ENCODE measurements at places on chromosomes 7 and 10. TPM values are rescaled to one million over a fixed set of nuclear protein-coding genes. Genes with fewer than 3 reads are reported as not detected.

DNA sequence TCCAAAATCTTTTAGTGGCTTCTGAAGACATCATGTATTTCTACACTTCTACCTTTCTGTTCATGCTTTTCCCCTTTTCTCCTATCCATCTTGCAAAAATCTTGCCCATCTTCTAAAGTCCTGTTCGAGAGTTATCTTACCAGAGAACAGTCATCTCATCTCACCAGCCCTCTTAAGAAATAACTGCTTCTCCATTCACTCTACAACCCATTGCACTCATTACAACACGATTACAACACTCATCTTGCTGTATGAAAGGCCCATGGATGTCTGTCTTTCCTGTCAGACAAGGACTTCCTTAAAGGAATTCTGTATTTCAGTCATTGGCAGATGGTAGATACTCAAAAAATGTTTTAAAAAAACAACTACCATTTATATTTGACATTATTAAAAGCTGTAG, 30.8 kb downstream of the ZNF438 start:
- DNase-seq = no peak

DNA sequence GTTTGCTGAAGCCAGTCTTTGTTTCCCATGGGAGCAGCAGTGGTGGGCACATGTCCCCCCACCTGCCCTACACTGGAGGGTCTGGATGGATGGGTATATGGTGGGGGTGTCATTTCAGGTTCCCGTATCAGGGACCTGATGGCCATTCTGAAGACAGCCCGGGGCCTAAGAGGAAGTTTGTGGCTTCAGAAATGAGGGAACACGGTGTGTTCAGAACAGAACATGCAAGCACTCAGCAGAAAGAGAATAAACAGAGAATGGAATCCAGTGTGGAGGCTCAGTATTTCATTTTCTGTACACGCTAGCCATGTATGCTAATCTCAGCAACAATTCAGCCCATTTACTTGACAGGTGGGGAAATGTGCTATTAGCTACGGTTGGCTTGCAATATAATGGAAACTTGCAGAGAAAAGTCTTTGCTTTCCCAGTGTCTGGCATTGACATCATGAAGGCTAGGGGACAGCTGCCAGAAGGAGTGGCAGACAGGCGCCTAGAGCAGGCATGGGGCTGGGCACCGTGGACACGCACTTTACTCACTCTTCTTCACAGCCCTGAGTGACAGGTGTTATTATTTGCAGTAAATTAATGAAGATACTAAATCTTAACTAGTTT, 98.6 kb downstream of the ELMO1 start:
- no peak for DNase-seq

The TMEM213 gene
- not detected for polyA plus RNA-seq

The FGFR2 gene
- 0.21 TPM for polyA plus RNA-seq

DNA sequence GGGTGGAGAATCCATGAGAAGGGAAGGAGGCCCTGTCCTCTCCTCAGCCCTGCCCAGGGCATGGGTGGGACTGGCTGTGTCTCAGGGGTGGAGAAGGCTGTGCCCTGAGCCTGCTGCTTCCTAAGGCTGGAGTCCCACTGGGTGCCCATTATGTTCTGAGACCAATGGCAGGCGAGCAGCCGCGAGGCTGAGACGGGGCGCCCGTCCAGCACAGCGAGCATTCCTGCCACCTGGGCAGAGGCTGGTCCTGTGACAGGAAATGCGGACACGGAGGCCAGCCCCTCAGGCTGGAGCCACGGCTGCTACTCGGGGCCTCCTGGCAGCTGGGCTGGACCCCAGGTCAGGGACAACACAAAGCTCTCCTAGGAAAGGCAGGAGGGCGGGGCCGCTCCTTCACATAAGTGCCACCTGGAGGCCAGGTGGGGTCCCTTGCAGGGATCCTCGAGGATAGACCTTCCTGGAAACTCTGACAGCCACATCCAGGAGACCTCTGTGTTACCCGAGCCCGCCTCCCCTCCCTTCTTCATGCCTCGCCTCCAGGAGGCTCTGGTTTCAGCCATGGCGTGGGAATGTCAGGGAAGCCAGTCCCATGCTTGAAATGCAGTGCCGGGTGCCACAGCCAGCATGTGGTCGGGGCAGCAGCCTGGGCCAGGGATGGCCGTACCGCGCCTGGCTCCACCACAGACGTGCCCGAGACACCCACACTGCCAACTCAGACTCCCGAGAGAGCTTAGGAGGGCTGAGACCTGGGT, 173.9 kb downstream of the USP6NL start:
- no peak for DNase-seq

The ACSL5 gene
- polyA plus RNA-seq = 0.15 TPM

DNA sequence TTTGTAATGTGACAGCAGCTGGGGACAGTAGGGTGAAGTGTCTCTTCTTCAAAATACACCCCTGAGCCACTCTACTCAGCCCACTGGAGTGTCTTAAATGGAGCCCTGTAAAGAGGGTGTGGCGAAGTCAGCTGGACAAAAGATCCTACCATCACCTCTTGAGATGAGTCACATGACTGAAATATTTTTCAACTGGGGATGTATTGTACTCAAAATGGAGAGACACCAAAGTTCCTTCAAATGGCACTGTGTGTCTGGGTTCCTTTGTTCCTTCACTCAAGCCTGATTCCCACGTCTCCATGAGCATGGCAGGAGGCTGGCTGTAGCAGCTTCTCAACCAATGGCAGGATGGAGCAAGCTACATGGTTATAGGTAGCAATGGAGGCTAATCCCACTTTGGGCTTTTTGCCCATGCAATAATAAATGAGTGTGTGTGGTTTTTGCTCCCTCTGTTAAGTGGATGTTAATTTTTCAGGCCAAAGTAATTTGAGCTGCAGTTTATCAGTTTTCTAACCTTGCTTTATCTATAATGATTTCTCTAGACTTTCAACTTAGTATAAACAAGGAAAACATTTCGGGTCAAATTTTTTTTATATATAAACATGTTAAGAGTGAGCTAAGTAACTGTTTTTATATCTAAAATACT, 68.2 kb downstream of the CLEC2L start:
- DNase-seq = no peak

- no peak for DNase-seq
These were observed 26.6 kb downstream of the ZNF775 start for GRCh38 chr7:150405584-150406311.

The IFIT1B gene
- polyA plus RNA-seq = not detected

DNA sequence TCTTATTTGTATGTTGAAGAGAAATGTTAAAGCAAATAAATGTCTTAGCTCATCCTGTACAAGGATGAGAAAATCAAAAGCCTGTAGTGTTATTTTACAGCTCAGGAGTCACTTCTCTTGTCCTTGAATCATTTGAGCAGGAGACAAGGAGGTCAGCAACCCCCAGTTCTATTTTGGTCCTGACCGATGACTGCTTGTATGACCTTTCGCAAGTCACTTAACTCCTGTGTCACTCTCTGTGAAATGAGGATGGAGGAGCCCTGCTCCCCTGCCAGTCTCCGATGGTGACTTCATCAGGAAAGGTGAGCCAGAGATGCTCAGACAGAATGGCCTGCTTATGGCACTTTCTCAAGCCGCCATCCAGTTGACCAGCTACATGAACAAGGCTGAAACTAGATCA, 101.0 kb downstream of the CELF2 start:
- DNase-seq = no peak

DNA sequence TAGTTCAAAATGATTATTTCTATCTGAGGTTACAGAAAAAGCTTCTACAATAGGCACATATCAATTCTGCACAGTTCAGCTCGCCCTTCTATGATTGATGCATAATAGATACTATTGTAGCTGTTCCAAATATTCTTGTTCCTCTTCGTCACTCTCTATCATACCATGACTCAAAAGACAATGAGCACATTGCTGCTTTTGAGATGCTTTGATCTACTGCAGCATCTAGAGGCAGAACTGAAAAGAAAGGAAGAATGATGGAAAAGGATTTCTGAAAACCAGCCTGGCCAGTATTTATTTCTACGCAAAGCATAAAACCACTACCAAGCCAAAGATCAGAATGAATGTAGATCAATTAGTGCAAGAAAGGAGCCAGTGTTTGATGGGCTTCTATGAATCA, 59.3 kb upstream of the PLXDC2 start:
- DNase-seq = no peak

The NSUN6 gene
- polyA plus RNA-seq = 6.5 TPM

- no peak for DNase-seq
These were observed 135.0 kb downstream of the CDH23 start for GRCh38 chr10:71531485-71532446.

GRCh38 chr7:89041240-89041639, 245.7 kb upstream of the TEX47 start:
- no peak for DNase-seq

DNA sequence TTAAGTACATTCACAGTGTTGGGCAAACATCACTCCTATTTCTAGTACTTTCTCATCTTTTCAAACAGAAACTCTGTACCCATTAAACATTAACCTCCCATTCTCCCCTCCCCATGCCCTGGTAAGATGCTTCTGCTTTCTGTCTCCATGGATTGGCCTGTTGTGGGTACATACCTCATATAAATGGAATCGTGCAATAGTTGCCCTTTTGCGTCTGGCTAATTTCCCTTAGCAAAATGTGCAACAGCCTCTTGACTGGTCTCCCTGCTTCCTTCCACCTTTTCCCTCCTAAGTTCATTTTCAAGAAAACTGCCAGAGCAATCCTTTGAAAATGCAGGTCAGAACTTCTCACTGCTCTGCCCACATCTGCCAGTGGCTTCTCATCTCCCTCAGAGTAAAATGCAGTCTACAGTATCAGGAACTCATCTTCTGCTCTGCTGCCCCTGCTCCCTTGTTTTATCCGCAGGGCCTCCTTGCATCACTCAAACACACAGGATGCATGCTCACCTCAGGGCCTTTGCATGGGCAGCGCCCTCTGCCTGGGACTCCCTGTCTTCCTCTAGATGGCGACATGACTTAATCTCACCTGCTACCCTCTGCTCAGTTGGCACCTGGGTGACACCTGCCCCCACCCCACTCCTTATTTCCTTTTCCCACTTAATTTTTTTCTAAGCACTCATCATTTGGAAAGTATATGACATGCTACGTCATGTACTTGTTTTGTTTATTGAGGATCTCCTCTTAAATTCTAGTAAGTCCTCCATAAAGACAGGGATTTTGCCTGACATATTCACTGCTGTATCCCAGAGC, 44.3 kb upstream of the ECHDC3 start:
- no peak for DNase-seq

DNA sequence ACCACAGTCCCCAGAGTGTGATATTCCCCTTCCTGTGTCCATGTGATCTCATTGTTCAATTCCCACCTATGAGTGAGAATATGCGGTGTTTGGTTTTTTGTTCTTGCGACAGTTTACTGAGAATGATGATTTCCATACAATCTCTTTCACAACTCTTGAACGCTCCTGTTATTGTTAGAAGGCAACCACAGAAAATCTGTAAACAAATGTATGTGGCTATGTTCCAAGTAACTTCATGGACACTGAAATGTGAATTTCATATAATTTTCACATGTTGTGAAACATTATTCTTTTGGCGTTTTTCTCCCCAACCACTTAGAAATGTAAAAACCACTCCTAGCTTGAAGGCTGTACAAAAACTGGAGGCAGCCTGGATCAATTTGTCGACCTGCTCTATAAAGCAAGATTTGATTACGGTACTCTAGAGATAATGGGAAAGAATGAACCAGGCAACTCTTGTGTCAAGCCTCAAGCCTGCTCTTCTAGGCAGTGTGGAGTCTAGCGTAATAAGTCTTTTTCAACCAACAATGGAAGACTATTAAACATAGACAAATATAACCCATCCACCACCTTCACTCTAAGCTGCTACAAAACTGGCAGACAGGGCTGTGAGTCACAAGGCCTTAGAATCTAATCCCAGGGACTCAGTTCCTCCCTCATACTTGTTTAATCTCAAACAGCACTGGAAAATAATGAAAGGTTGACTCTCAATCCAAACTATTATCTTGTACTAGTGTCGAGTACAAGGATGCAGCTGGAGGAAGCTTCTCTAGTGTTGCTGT, 22.7 kb downstream of the ARL3 start:
- DNase-seq = no peak

- no peak for DNase-seq
These were observed 7.5 kb downstream of the RBAK start for GRCh38 chr7:5053175-5053574.

The GALNT17 gene
- not detected for polyA plus RNA-seq

- DNase-seq = no peak
These were observed 189.9 kb downstream of the NEBL start for GRCh38 chr10:20707251-20707650.

GRCh38 chr7:50138101-50138500, 45.1 kb upstream of the ZPBP start:
- DNase-seq = no peak

DNA sequence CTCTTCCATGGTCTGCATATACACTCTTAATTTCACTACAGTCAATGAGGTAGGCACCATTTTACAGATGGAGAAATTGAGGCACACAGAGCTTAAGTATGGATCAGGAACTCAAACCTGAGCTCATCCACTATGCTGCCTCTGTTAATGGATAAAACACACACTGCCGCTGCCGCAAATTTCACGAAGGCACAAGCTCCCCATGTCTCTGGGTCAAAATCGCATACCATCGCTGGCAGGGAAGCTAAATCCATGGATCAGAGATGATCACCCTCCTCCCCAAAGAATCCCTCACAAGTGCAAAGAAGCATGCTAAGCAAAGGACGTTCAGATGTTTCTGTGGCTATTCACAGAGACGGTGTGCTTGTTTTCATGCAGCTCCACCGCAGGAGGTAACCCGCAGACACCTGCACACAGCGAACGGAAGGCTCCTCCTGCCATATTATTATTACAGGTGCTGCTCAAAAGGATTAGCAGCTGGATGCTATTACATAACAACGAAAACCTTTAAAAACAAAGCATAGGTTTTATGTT, 109.3 kb downstream of the UBE2H start:
- DNase-seq = no peak

- no peak for DNase-seq
These were observed 117.8 kb upstream of the SHH start for GRCh38 chr7:155930061-155930460.

DNA sequence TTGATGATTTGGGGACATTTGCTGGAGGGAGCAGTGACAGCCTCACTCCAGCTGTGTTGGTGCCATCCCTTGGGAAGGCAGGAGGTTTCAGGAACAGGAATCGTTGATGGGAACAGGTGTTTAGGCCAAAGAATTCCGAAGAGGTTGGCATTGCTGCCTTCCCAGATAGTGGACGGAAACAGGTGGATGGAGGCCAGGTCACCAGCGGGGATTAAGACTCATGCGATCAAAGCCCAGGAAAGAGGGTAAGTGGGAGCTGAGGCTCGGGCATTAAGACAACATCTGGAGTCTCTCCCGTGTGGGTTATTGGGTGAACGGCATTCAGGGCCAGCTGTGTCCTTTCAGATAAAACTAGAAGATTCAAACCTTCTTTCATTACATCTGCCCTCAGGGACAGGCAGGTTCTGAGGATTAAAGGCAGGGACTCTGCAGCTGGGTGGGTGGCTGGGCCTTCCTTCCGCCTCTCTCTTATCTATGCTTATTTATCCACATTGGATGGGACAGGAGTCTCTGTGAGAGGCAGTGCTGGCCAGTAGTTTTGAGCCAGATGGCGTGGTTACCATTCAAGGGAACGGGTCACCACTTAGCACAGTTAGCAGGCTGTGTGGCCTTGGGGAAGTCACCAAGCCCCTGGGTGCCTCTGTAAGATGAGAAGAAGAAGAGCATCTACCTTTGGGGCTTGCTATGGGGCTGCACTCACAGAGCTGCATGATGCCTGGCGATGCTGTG, 67.6 kb downstream of the INSIG1 start:
- DNase-seq = no peak
